ENCODE measurements at places on chromosomes 12 and 14.

- no peak for DNase-seq
Measured at GRCh38 chr12:121184425-121184824, 25.5 kb upstream of the P2RX4 start.

DNA sequence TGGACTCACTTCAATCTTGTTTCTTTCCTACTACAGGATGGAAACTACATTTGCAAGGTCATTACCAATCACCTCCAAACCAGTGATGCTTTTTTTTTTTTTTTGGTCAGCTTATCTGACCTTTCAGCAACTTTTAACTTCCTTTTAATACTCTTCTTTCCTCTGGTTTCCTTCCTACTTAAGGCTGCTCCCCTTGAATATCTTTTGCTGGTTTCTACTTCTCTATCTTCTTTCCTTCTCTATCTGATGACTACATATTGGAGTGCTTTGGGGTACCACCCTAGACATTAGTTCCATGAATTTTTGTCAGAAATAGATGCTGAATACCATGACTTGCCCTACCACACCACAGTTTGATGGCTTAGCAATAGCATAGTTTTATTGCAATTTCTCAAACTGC is 197.7 kb upstream of the DDHD1 start:
- DNase-seq, result no peak

DNA sequence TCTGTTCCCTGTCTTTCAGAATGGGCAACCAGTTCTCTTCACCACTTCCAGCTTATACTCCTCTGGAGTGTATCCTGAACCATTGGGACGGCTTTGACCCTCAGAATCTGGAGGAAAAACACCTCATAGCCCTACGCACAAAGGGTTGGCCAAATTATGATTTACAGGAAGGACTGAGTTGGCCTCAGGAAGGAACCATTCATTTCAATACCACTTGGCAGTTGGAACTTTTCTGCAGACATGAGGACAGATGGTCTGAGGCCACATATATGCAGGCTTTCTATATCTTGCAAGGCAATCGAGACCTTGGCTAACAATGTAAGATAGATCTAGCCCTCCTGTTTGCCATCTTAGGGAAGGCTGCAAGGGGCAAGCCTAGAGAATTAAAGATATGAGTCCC is 24.0 kb downstream of the CLECL1 start:
- DNase-seq, result no peak

- no peak for DNase-seq
Measured at GRCh38 chr14:66069830-66070541, 416.2 kb upstream of the CCDC196 start.

- no peak for DNase-seq
Measured at GRCh38 chr12:48789858-48790326, 1.0 kb upstream of the ADCY6 start.

- no peak for DNase-seq
Measured at GRCh38 chr12:123200414-123200813, 32.5 kb downstream of the MPHOSPH9 start.

DNA sequence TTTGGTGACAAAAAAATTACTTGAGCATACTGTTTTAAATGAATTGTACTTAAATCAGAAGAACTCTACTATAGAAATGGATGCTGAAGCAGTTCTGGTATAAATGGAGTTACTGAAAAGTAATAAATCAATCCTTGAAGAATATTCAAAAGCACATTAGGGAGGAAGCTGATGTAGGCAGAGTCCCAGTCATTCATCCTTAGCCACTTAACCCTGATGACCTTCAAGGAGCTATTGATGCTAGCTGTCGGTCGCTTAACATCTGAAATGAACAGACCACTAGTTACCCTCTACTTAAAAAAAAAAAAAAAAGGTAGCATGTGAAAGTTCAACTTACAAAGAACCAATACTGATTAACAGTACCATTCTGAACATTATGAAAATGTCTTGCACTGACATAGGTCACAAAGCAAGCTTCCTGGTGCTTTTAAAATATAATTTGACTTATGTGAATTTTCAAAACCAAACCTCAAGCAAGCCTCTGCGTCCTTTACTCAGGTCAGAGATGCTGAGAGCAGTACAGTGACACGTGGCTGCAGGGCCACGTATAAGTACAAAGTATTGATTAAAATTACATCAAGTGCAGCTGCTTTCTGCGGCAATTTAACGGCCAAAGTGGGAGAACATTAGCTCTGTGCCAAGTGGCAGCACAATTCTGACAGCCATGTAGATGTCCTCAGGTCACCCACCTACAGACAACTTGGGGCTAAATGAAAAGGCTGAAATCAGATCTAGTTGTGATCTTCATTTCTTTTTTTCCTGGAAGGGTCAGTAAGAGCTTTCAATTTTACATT is 18.1 kb downstream of the PPM1H start:
- no peak for DNase-seq

DNA sequence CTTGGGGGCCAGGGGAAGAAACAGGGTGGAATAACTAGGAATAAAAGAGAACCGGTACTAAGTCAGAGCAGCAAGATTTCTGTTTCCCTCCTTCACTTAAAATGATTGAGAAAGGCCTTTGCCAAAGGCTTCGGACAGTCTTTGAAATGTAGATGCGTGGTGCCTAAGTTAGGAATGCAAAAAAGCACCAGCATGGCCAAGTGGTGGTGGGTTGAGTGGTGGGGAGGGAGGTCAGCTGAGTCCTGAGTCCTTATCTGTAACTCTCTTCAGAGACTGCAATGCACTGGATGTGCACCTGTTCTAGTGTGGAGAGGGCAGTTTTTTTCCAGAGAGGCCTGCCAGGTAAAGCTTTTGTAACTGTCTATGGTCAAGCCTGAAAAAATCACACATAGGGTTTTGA is 919.9 kb downstream of the FSCB start:
- no peak for DNase-seq

- no peak for DNase-seq
Measured at GRCh38 chr12:69099201-69099837, 140.1 kb upstream of the CPSF6 start.

GRCh38 chr12:95184121-95184520 is 33.1 kb downstream of the FGD6 start:
- no peak for DNase-seq

DNA sequence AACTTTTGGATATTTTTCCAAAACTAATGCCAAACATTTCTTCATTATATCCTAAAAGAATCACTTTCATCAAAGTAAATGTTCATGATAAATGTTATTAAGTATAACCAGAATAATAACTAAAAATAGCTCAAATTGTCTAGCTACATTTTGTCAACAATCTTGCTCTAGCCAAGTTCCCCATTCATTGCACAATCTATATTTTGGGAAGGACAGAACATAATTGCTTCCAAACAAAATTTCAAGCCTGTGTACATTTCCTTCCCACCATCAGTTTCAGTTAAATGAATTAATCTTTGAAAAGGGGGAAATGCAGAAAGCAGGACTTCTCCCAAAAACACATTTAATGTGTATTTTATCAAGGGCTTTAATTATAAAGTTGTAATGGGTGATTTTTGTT is 98.0 kb upstream of the PLEKHG7 start:
- no peak for DNase-seq

- no peak for DNase-seq
Measured at GRCh38 chr14:36513451-36514277, 6.4 kb downstream of the NKX2-1 start.

GRCh38 chr14:103909531-103910261 is 18.6 kb upstream of the TDRD9 start:
- no peak for DNase-seq

DNA sequence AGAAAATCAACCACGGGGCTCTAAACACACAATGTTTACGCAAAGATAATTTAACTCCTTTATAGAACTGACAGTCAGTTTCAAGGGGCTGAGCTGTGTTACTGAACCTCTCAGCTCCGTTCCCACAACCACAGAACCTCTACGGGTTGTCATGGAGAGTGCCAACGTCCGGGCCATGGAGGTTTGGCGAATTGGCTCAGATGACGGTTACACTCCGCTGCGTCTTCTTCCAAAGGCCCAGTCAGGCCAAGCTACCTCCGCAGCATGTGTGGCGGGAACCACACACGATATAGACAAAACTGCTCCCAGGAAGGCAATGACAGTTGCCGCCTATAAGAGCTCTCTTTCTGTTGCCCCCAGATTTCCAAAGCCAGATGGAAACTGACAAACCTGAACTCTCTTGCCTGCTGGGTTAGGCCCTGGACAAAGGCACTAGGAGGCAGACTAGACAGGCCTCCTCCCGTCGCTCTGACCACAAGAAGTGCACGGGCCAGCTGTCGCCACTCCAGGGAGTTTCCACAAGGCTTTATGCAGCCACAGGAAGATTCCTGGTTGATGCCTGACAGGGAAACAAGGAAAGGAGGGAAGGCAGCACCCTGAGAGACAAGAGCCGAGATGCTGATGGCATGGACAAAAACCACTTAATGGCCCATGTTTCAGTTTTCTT is 30.3 kb downstream of the CCDC88C start:
- DNase-seq, result no peak

DNA sequence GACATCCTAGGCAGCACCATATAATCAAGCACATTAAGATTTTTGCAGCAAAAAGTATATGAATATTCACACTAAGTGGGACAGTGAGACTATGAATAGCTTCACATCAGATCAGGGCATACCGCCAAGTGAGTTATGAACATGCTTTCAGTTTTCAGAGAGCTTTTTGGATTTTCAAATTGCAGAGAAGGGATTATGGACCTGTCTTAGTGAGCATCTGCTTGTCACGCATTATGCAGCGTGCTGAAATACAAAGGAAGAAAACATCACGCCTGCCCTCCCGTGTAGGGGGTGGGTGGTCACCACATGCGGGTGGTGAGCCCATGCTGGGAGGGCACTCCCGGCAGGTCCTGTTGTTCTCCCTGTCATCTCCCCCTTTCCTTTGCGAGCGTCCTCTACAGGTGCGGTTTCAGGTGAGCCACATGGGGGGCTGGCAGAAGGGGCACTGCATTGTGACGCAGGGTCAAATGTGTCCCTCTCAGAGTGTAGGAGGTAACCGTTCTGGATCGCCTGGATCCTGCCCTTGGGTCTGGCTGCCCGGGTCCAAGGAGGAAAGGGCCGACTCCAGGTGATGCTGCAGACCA is 42.6 kb downstream of the TRAF3 start:
- DNase-seq, result no peak

GRCh38 chr14:41739203-41739602 is 132.5 kb downstream of the LRFN5 start:
- DNase-seq, result no peak

DNA sequence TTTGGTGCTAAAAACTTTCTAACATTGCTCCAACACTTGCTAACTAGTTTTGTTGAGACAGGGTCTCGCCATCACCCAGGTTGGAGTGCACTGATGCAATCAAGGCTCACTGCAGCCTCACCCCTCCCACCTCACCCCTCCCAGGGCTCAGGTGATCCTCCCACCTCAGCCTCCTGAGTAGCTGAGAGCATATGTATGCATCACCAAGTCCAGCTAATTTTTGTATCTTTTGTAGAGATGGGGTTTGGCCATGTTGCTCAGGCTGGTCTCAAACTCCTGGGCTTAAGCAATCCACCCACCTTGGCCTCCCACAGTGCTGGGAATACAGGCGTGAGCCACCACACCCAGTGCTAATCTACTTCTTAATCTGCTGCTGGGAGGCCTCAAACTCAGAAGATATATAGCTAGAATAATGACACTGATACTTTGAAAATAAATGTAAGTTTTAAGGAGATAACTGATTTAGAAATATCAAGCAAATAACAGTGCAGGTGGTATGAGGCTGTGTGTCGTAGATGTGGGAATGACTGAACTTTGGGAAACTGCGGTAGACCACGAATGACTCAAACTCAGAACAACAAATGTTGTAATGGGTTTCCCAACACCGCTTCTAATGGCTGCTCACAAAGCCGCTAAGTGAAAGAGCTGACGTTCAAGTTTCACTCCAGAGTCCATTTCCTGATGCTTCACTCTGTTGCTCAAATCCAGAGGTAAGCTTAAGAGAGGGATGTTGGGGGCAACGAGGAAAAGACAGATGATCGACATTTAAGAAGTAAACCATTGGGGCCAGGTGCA is 10.0 kb downstream of the TMCC3 start:
- DNase-seq, result no peak

GRCh38 chr12:66688846-66689439 is 10.1 kb upstream of the GRIP1 start:
- DNase-seq, result no peak

DNA sequence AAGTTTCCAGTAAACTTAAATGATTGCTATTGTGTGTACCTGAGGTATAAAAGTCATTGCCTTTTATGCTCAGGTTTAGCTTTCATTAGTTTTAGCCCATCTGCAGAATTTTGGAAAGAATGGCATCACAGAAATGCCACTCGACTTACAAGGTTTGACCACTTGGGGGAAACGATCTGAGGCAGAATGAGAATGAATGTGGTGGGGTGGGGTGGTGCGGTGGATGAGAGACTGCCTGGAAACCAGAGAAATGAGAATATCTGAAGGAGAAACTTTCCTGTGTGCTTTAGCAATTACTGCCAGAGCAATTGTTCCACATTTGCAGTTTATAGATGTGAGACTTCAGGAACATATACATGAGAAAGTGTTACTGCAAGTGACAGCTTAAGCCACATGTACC is 225.4 kb upstream of the PDE3A start:
- no peak for DNase-seq

DNA sequence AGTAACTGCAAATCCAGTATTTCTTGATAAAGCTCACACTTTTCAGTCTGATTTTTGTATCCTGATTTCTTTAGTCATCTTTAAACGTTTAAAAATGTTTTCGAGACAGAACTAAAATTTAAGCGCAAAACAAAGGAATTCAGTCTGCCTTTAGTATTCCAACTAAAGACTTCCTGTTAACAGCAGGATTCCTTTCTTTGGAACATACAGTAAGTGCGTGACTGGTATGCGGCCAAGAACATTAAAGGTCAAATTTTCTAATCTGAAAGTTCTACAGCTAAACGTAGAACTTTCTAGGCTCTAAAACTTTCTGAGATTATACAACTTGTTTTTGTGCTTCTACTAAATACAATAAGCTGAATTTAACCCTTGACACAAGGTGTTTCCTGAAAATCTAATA is 9.9 kb downstream of the SAV1 start:
- DNase-seq, result no peak

DNA sequence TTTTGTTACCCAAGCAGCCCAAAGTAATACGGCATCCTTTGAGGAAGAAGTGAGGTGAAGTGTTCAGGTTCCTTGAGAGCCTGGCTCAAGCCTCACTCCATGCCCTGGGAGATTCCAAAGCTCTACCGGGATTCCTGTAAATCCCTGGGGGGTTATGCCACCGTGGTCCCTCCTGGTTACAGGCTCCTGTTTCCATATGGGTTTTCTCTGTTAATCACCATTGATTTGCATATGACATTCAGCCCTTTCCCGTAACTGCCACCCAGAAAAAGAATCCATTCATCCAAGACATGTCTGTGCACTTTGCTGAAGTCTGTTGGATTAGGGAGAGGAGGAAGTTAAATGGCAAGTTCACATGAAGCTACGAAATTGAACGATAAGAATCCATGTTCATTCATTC is 27.9 kb upstream of the CCDC60 start:
- no peak for DNase-seq

- no peak for DNase-seq
Measured at GRCh38 chr12:252636-253035, 10.0 kb downstream of the SLC6A13 start.
